ENCODE measurements at places on chromosomes 6 and 20.

- no peak for DNase-seq
These were observed 20.3 kb downstream of the SCAND1 start for GRCh38 chr20:35934050-35934449.

GRCh38 chr6:5220443-5220842 lies 40.3 kb downstream of the LYRM4 start:
- no peak for DNase-seq

DNA sequence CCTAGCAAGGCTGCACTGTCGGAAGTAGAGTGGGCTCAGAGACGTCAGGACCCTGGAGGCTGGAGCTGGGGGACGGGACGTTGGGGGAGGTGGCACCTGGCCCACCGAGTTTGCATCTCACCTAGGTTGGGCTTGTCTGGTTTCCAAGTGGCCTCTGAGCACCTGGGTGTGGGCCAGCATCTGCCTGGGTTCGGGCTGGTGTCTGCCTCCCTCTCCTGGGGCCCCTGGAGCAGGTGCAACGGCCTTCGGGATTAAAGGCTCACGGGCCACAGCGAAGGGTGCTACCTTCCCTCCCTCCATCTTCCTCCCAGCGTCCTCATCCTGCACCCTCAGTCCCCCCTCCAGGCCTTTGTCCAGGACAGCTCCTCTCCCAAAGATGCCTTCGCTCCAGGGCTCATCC lies 6.0 kb downstream of the HRH3 start:
- no peak for DNase-seq

DNA sequence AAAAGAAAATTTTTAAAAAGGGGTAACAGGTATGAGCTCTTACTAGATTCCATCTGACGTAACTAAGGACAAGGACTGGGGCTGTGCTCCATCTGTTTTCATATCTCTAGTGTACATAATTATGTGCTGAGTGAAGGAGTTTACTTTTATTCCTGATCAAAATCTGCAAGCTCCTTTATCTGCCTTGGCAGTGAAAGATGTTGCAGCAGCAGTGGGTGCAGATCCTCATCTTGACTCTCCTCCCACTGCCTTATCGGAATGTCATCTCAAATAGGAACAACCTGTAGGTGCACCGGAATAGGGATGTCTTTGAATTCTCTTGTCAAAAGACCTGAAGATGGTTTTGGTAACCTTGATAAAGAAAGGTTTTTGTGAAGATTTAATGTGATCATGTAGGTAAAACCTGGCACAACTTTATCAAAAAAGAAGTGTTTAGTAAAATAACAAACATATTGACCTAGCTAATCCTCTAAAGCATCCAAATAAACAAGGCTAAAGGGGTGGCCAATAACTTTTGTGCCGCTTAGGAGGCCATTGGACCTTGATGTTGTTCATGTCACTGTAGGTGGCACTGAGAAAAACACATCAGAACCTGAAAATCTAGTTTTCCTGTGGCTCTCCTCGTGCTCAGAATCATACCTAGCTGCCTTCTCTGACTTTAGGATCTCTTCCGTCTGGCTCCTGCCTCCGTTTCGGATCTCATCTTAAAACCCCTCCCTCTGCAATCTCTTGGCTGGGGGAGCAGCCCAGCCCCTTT lies 19.0 kb upstream of the SLC16A10 start:
- DNase-seq, result no peak

DNA sequence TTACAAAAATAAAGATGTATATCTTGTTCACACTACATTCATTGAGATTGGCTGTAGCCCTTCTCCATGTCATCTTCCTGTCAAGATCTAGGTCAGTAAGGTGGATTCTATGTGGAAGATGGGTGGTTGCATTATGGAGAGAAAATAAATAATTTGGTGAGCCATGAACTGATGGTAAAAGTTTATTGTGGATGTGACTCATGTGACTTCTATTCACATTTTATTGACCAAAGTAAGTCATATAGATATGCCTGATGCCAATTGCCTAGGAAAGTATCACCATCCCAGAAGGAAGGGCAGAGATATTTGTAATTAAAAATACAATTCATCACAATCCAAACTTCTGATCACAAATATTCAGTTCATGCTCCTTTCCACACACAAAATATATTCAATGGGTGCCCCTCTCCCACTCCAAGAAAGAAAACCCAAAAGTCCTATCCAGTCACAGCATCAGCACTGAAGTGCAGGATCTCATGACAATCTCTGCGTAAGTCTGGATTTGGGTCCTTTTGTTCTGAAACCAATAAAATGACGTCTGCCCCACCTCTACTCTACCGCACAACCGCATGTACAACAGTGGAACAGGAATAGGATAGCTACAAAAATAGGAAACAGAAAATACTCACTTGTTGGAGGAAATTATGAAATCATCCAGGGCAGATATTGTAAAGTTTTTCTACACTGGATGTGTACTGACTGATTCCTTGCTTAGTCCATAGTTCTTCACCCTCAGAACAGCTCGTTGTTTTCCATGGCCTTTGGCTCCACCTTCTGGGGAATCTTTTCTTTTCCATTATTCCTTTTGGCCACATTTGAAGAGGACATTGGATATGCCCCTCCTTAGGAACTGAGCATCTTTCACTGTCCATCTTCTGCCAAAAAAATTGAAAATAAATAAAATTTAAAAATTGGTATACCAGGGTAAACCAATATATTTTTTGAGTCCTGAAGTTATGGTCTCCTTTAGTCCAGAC lies 16.1 kb upstream of the SLC17A3 start:
- DNase-seq, result peak; percentile 12

DNA sequence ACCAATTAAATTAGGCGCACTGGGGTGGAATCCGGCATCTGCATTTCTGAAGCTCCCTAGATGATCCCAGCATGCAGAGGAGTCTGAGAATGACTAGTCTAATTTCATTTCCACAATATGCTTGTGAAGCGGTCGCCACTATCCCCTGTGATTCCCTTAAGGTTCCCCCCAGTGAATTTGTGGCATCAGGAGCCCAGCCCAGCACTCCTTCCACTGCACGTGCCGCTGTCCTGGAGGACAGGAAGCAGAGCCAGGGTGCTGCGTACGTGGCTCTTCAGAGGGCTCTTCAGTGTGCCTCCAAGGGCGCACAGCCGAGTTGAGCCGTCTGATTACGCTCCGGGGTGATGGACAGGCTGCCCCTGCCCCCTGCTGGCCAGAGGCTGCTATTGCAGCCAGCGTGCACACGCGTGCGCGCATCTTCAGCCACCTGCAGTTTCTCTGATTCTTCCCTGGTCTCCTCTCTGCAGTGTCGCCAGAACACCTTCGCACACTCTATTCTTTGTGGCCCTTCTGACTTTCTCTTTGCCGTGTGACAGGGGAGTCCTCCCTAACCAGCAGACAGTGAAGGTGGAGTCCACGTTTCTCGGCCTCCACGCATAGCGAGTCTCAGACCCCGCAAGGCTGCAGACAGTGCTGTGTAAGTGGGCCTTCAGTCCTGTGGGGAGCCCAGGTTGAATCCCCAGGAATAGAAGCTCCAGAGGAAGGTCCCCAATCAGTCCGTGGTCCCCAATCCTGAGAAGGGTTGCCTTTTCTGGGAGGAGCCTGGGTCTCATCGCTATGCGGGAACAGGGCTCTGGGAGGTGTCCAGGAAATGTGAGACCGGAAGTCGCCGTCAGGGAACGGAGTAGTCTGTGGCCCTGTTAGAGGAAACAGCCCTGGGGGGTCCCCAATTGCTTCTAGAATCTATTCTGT lies 16.5 kb upstream of the NCR2 start:
- peak; percentile 75 for DNase-seq

GRCh38 chr6:162690158-162690557 lies 37.4 kb downstream of the PRKN start:
- no peak for DNase-seq

- no peak for DNase-seq
These were observed 43.4 kb downstream of the FAM135A start for GRCh38 chr6:70456735-70457134.

GRCh38 chr20:19633985-19634384 lies 124.1 kb upstream of the RIN2 start:
- DNase-seq, result peak; percentile 4

DNA sequence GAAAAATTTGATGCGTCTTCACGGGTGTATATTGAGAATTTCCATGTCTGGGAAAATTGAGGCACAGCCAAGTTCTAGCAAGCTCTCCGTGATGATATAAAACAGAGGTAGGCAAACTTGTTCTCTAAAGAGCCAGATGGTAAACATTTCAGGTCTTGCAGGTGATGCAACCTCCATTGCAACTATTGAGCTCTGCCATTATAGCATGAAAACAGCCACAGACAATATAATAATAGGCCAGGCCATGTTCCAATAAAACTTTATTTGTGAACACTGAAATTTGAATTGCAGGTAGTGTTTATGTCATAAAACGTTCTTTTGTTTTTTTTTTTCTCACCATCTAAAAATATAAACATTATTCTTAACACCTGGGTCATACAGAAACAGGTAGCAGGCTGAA lies 168.2 kb downstream of the ZNF217 start:
- no peak for DNase-seq

- DNase-seq, result no peak
These were observed 456.5 kb downstream of the UTRN start for GRCh38 chr6:144741659-144742058.

DNA sequence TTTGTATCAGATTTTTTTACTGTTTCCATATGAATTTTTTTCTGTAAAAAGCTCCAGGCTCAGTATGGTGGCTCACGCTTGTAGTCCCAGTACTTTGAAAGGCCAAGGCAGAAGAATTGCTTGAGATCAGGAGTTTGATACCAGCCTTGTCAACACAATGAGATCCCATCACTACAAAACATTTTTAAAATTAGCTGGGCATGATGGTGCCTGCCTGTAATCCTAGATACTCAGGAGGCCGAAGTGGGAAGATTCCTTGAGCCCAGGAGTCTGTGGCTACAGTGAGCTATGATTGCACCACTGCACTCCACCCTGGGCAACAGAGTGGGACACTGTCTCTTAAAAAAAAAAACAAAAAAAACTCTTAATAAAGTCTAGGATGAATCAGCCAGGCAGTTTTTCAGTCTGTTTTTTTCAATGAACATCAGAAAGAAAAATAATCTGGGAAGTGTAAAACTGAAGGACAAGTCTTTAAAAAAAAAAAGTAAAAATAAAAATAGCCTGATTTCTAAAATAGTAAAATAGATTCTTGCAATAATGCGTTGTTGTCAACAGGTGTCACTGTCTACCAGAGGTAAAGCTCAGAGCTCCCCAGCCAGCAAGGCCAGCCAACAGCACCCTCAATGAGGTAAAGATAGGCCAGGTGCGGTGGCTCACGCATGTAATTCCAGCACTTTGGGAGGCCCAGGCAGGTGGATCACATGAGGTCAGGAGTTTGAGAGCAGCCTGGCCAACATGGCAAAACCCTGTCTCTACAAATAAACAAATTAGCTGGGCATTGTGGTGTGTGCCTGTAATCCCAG lies 9.3 kb upstream of the ATG5 start:
- DNase-seq, result peak; percentile 38

DNA sequence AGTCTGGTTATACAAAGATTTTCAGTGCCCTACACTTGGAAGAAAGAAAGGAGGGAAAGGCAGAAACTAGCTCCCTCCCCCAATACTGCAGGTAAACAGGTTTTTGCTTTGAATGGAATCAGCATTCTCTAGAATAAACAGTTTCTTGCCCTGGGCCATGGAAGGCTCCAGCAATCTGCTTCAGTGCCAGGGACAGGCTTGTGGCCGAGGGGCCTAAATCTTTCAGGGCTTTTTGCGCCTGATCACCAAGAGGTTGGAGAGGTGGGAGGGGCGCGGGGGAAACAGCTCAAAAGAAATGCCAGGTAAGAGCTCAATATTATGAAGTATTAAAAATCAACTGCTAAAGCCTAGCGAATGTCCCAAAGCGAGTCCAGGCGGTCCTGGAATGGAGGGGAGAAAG lies 23.8 kb downstream of the TFAP2B start:
- DNase-seq, result no peak

- DNase-seq, result peak; percentile 61
These were observed 166.1 kb downstream of the THBS2 start for GRCh38 chr6:169087443-169088041.

DNA sequence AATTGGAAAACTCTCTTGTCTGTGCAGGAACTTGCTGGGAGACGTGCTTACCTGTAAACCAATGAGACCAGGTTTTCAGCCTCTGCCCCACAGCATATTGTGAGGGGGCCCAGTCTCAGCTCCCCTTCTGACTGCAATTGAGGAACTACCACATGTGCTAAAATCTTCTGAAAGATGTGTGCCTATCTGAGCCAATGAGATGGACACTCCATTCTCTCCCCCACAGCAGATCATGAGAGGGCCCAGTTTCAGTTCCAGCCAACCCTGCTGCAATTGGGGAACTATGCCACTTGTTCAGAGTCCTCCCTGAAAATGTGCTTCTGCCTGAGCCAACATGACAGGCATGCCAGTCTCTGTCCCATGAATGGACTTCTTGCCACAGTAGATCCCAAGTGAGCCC lies 20.9 kb upstream of the PI3 start:
- no peak for DNase-seq

DNA sequence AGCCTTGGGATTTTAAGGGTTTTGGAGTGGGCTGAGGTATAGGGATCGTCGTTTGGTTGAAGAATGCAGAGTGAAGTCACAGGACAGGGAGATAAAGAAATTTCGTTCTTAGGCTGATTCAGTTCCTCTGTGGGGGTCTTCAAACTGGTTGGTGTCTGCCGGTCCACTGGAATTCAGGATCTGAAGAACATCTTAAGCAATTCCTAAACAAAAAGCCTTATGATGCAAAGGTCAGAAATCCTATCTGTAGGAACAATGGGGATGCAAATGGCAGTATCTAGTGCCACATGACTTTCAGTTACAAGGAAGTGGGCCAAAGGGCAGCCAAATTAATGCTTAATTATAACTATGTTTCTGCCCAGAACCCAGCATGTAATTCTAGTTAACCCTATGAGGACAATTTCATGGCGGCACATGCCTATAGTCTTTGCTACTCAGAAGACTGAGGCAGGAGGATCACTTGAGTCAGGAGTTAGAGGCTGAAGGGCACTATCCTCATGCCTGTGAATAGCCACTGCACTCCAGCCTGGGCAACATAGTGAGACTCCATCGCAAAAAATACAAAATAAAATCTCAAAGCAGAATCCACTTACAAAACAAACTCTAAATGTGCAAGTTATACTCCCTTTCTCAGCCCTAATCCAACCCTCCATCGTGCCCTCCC lies 4.6 kb upstream of the SLC2A10 start:
- DNase-seq, result peak; percentile 48

DNA sequence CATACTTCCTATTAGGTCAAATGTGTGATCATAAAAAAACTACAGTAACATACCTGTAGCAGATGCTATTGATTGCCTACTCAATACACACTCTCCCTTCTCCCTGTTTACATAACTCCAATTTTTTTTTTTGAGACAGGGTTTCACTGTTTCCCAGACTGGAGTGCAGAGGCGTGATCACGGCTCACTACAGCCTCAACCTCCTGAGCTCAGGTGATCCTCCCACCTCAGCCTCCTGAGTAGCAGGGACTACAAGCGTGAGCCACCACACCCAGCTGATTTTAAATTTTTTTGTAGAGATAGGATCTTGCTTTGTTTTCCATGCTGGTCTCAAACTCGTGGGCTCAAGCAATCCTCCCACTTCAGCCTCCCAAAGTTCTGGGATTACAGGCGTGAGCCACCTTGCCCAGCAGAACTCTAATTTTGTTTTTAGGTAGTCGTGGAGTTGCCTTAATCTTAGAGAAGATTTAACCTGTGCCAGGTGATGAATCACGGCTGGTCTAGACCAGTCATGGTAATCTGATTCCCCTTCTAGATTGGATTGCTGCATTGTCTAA lies 14.0 kb upstream of the KIF3B start:
- no peak for DNase-seq

- no peak for DNase-seq
These were observed 48.6 kb upstream of the RCAN2 start for GRCh38 chr6:46539866-46540265.
